Esophagus mucosa (tissue), 1 donor: ENCODE measurements at places on chromosomes 2 and 18.

- ATAC-seq, result no peak
Measured at GRCh38 chr18:34909637-34910364, 131.4 kb upstream of the MAPRE2 start.

GRCh38 chr18:23356915-23357601 is 96.0 kb upstream of the RIOK3 start:
- ATAC-seq, result peak; percentile 41

- ATAC-seq, result no peak
Measured at GRCh38 chr18:68791801-68792200, 6.1 kb upstream of the CCDC102B start.

GRCh38 chr2:113361051-113361450 is 76.4 kb upstream of the ZNG1B start:
- no peak for ATAC-seq

DNA sequence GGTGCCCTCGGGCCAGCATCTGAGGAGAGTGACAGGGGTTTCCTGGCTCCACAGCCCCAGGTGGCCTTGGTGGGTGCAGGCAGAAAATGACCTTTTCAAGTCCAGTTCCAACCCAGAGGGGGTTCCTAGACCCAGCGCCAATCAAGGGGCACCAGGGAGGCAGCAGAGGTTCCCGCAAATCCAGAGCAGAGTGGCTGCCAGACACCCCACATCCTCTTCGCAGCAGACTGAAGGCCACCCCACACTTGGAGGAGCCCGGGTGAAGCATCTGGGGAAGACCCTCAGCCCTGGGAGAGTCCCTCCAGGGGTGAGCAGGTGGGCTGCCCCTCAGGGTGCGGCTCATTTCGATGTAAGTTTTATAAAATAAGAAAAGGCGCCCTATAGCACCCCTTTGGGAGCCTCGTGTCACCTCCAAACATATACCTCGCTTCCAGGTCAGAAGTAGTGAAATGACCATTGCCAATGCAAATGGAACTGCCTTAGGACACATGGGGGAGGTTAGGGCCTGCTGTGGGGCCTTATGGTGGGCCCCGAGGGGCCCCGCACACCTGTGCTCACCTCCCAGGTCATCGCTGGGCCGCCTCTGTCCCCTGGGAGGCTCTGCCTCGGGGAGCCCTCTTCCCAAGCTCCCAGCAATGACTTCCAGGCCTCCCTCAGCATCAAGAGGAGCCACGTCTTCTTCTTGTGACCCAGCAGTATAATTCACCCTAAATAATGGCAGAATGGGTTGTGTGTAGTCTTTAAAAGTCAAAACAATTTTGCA is 11.0 kb downstream of the RTP5 start:
- no peak for ATAC-seq

DNA sequence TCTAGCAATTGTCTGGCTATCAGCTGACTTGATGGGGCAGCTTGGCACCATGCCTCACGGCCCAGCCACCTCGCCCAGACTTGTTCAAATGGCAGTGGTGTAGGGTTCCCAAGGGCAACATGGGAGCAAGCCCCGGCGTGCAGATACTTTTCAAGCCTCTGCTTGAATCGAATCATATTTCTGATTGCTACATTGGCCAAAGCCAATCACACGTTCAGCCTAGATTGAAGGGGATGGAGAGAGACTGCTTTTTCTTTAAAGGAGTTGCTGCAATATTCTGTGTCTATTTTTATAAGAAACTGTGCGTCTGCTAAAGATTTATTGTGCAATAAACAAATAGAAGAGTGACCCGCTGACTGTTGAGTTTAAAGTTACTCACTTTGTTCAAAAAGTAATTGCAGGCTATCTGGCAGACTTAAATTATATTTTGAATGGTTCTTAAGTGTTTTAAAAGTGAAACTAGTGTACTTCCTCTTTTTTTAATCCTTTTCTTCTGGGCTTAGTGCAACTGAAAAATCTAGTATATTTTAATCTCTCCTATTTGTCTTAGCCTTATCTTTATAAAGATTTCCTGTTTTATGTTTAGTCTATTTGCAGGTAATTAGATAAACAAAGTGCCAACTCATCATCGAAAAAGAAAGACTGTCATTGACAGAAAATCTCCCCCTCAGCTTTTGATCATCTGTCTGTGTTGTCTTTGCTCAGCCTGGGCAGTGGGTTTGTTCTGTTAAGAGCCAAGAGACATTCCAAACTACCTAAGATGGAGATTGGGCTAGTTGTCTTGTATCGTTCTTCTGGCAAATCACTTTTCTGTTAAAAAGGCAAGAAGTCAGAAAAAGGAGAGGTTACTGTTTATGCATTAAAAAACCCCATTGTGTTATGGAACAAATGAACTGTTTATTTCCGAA is 156.1 kb downstream of the TPGS2 start:
- peak; percentile 95 for ATAC-seq

- ATAC-seq, result no peak
Measured at GRCh38 chr2:56008661-56009431, 85.3 kb upstream of the EFEMP1 start.

GRCh38 chr18:58054041-58054781 is 10.2 kb downstream of the NEDD4L start:
- peak; percentile 22 for ATAC-seq

DNA sequence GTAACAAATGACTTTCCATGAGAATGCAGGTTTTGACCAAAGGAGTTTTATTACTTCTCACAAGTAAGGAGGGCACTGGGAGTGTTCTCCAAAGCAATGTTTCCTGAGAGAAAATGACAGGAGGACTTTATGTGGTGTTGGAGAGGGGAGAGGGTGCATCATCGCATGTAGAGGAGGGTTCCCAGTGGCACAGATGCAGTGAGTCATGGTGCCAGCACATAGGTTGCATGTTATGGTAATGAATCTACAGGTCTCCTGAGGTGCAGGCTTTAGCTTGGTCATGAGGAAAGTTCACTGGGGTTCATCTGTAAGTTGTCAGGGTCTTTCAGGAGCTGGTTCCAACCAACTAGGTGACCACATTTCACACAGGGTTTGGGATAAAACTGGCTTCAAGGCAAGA is 30.4 kb downstream of the NAT8 start:
- peak; percentile 23 for ATAC-seq

- peak; percentile 43 for ATAC-seq
Measured at GRCh38 chr2:9467687-9468086, 6.7 kb upstream of the IAH1 start.

DNA sequence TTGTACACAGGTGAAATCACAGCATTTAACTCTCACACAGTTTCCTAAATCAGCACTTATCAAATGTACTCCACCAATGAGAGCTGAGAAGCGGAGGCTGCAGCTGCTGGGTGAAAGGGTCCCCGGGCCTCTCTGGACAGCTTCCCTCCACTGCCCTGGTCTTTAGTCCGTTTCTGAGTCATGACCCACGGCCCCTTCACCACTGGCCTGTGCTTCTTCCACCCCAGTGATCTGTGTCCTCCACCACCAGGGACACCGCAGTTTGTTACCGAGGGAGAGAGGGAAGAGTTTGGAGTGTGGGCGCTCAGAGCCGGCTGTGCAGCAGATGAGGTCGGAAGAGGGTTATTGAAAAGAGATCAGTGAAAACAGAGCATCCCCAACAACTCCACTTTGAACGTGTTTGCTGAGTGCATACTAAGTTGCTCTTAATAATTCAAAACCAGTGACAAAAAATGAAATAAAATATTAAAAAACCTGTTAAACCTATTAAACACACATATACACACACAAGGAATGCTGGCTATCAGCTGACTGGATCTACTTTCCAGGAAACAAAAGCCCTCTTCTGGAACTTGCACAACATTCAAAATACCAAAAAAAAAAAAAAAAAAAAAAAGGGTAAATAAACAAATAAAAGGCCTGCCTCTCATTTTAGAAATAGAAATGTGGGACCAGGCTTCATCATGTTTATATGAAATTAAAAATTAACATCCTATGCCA is 54.1 kb downstream of the PXDN start:
- ATAC-seq, result no peak

DNA sequence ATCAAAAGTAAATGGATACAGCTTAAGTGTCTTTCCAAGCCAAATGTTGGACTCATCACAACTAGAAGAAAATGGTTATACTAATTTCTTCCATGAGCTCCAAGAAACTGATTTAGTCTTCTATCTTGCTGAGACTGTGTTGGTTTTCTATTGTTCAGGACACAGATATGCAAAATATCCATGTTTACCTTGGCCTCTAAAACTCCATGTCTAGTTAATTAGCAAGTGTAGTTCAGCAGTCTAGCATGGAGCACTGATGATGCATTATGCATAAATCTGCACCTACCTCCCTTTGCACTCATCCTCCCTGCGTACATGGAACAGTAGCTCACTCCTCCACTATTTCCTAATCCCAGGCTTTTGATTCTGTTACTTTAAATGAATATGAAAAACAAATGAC is 731.4 kb upstream of the CHAC2 start:
- no peak for ATAC-seq

GRCh38 chr2:101766871-101767739 is 69.6 kb downstream of the MAP4K4 start:
- no peak for ATAC-seq

DNA sequence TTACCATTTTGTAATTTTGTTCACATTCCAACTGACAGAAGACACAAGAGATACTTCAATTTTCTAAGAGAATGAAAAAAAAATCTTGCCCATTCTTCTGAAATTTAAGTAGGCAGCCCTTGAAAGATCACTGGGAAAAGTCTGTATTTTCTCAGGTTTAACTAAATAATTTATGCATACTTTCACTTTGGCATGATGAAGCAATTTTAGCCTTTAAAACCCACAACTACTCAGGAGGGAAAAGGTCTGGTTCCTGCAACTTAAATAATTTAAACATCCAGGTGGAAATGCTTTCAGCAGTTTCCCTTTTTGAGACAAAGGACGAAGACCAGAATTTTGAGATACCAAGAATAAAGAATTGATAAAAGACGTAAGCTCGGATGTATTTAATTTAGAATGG is 61.4 kb downstream of the ZEB2 start:
- no peak for ATAC-seq

GRCh38 chr18:67179726-67180125 is 336.8 kb downstream of the DSEL start:
- no peak for ATAC-seq
